ENCODE measurements at places on chromosomes 6 and 20. TPM values are rescaled to one million over a fixed set of nuclear protein-coding genes. Genes with fewer than 3 reads are reported as not detected.

Gene LIME1
- 1.3 TPM for total RNA-seq

Gene MAFB
- total RNA-seq = 0.39 TPM

Gene SMOC2
- not detected for total RNA-seq

Gene OLIG3
- not detected for total RNA-seq

Gene GNRH2
- total RNA-seq = not detected

Gene ADTRP
- 0.26 TPM for total RNA-seq

Gene CST2
- not detected for total RNA-seq

Gene BPIFB2
- total RNA-seq = not detected

Gene TUBB2B
- 2.3 TPM for total RNA-seq

Gene ID4
- 11.9 TPM for total RNA-seq

Gene ARG1
- total RNA-seq = not detected
